Hematopoietic multipotent progenitor cell treated with erythropoietin and hydrocortisone succinate and interleukin-3 and kit ligand, for 17 days (in vitro differentiated cells): ENCODE measurements at places on chromosomes 3 and 15.
A peak's percentile ranks its signal among the peaks of the same experiment; 100 is the strongest.

DNA sequence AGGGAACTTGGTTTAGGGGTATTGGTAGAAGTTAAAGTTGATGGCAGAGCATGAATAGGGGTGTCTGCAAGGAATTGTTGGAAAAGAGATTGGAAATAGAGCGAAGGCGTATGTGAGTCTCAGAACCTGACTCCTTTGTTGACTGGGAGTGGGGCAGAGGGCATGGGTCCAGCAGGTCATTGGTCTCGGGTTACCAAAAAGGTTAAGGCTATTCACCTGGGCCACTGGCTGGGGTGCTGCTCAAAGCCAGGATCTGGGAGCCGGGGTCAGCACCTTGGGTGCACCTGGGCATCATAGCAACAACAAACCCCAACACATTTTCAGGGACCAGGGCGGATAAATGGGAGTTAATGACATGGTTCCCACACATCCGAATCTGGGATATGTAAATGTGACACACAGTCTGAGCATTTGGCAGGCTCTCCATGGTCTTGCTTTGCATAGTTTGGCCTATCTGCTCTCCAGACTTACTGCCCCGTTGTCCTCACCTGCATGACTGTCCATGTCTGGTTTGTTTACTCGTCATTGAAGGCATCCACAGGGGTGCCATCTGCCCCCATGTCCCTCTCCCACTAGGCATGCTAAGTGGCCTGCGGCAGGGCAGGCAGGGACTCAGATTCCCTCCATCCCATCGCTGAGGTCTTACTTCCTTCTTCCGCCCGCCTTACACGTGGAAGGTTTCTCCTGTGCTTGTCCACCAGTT is 10.1 kb downstream of the KLF13 start:
- DNase-seq, result no peak

DNA sequence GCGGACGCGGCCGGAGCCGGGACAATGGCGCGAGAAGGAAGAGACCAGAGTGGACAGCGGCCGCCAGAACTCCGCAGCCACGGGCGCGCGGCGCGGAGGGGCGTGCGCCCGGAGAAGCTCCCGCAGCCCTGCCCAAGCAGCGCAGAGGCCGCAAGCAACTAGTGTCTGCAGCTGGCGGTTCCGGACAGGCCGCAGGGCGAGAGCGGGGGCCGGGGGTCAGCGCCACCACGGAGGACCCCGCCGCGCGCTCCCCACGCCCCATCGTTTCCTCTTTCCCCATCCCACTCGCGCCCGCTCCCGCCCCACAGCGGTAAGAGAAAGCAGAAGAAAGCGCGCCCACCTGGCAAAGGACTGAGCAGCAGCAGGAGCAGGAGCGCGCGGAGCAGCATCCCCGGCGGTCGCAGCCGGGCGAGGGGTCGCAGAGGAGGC is 440 bp downstream of the PRTG start:
- DNase-seq, result no peak

- DNase-seq, result peak; percentile 13
Observed at GRCh38 chr3:124786511-124787241, 56.4 kb downstream of the UMPS start.

GRCh38 chr3:181609030-181609767 is 102.5 kb upstream of the SOX2 start:
- no peak for DNase-seq

DNA sequence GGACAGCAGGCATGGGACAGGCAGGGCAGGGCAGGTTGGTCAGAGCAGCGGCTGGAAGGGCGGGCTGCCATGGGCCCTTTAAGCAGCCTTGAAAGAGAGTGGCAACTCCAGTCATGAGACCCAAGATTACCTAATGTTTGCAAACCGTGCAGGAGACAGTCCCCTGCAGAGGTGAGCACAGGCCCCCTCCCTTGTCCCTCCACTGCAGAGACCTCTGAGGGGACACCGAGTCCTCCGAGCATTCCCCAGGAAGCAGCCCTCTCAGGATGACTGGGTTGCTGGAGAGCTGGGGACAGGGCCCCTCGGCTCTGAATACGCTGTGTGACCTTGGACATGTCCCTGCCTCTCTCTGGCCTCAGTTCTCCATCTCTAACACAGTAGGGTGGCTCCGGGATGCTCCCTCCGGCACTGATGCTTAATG is 81.4 kb downstream of the IQSEC1 start:
- no peak for DNase-seq
